ENCODE measurements at places on chromosomes 3 and 15.

- H3K36me3 ChIP-seq = no peaks in the 10 kb centered on the region
- H3K27ac ChIP-seq = no peak overlapping the region
- no peak for DNase-seq
- no peak overlapping the region for H3K4me3 ChIP-seq
- no peaks in the 10 kb centered on the region for H3K27me3 ChIP-seq
Observed at GRCh38 chr3:65583188-65583587, 455.5 kb downstream of the MAGI1 start.

GRCh38 chr3:122356402-122356801 lies 26.6 kb downstream of the MIX23 start:
- H3K27me3 ChIP-seq = no peaks in the 10 kb centered on the region
- no peaks in the 10 kb centered on the region for H3K4me1 ChIP-seq
- no peak overlapping the region for H3K4me3 ChIP-seq
- H3K27ac ChIP-seq = no peak overlapping the region
- peaks cover 2% of the 10 kb centered on the region for H3K36me3 ChIP-seq

GRCh38 chr3:124812291-124813265 lies 74.6 kb downstream of the ITGB5 start:
- peaks cover 3% of the 10 kb centered on the region for H3K4me1 ChIP-seq
- H3K27ac ChIP-seq = no peak overlapping the region
- H3K27me3 ChIP-seq = no peaks in the 10 kb centered on the region
- H3K4me3 ChIP-seq = no peak overlapping the region
- H3K36me3 ChIP-seq = peaks cover 13% of the 10 kb centered on the region

DNA sequence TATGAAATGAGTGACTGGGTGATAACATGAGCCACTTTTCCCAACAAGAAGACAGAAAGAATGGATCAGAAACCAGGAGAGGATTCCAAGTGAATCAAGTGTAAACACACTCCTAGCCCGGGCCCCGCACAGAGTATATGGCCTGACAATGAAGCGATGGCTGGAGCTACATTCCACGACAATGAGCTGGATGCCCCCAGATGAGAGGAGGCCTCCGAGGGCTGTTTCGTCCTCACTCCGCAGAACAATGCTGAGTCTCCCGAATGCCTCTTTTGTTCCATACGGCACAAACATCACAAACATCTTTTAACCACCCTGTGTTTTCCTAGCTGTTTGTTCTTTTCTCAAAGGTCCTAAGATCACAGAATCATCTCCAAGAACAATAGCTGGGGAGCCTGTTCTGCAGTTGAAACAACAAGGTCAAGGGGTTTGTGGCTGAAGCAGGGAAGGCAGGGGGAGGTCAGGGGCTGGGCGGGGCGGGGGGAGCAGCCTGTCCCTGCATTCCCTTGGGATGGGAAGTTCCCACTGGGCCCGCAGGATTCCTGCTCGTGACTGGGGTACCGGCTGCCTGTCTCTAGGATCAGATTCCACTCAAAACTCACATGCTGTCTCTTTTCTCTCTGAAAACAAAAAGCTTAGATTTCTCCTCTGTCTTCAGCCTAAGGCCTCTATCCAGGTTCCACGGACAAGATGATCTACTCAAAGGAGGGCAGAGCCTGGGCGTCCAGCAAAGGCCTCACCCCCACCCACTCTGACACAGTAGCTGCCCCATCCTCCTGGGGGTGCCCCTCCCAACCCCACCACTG lies 151.3 kb downstream of the XXYLT1 start:
- no peak overlapping the region for H3K27ac ChIP-seq
- H3K4me3 ChIP-seq = peak overlapping the region; percentile 37
- peaks cover 22% of the 10 kb centered on the region for H3K4me1 ChIP-seq
- H3K27me3 ChIP-seq = no peaks in the 10 kb centered on the region
- no peaks in the 10 kb centered on the region for H3K36me3 ChIP-seq

DNA sequence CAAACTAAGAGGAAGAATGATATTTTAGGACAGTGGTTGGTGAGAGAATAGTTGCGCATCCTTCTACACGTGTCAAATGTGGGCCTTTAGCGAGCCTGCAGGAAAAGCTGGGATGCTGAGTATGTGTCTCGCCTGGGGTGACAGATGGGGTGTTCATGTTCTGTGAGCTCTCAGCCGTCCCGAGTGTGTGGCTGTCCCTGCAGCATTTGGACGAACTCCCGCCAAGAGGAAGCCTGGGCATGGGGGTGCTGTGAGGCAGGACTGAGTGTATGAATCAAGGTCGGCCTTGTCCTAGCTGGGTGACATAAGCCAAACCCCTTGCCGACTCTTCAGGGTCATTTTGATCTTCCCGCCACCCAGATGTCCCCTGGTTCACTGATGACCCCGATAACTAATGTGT lies 94.8 kb downstream of the CACNA1D start:
- H3K4me1 ChIP-seq = peaks cover 30% of the 10 kb centered on the region
- no peak overlapping the region for H3K27ac ChIP-seq
- H3K4me3 ChIP-seq = no peak overlapping the region
- DNase-seq = no peak

DNA sequence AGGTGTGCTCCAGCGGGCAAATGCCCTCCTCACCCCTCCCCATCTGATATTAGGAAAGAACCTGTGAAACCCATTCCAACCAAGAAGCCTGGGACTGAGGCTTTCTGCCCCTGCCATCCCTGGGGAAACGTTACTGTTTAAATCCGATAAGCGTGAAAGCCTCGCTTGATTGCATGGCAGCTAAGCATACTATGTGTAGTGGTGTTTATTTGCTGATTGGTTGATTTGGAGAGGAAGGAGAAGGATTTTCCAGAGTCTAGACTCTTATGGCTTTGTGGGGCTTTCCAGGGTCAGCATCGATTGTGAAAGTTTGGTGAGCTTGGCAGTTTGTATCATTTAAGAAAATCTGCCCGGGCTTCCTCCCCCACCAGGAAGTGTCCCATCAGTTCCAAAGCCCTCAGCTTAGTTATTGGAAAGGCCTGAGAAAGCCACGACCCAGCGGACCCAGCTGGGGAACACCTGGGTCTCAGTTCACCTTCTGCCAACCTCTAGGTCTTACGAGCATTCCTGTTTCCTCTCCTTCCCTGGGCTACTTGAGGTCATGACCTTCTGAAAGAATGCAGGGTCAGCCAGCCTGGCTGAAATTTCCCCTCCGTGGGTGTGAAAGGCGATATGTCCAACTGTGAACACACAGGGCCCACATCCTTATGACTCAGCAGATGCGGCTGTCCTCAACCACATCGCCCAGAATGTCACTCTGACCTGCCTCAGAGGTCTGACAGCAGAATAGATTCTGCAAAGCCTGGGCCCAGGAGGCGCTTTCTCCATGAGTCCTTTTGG lies 62.8 kb upstream of the HERC1 start:
- no peak overlapping the region for H3K4me3 ChIP-seq
- peaks cover 16% of the 10 kb centered on the region for H3K4me1 ChIP-seq
- no peak overlapping the region for H3K27ac ChIP-seq
- no peaks in the 10 kb centered on the region for H3K27me3 ChIP-seq
- H3K36me3 ChIP-seq = no peaks in the 10 kb centered on the region

DNA sequence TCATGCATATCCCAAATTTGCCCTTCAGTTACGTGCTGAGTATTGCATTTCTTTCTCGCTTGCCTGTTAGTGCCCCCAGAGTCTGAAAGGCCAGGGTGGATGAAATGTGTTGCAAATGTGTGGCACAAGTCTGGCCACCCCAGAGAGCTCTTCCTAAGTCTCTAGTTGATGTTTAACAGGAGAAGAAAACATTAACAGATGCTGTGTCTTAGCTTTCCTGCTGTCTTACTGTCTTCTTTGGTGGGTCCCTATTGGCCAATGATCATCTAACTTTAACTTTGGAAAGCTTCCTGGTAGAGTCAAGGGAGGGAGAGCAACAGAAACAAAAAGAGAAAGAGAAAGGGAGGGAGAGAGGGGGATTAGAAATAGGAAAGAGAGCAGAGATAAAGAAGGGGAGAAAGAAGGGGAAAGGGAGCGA lies 76.7 kb upstream of the P3H2 start:
- no peak for DNase-seq
- H3K36me3 ChIP-seq = no peaks in the 10 kb centered on the region
- no peaks in the 10 kb centered on the region for H3K27me3 ChIP-seq
- no peak overlapping the region for H3K27ac ChIP-seq
- no peaks in the 10 kb centered on the region for H3K4me1 ChIP-seq
- H3K4me3 ChIP-seq = no peak overlapping the region

GRCh38 chr3:28978092-28978491 lies 302.8 kb upstream of the RBMS3 start:
- no peak overlapping the region for H3K27ac ChIP-seq
- no peak overlapping the region for H3K4me3 ChIP-seq
- no peaks in the 10 kb centered on the region for H3K27me3 ChIP-seq
- no peaks in the 10 kb centered on the region for H3K36me3 ChIP-seq
- no peaks in the 10 kb centered on the region for H3K4me1 ChIP-seq
- no peak for DNase-seq

DNA sequence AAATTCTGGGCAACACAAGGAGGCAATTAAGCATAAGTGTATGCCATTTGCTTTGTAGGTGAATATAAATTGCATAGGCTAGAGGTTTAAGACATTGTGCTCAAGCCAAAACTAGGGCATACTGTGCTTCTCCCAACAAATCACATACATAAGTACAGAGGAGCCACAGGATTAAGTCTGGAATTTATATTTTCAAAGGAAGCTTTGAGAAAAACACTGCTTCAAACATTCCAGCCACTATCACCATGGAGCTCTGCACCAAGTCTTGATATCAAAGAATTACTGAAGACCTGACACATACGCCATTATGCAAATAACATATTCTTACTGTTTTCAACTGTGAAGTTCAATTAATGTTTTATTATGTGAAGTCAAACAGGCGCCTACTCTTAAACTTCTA lies 119.4 kb upstream of the NPHP3 start:
- DNase-seq = no peak
- H3K4me1 ChIP-seq = no peaks in the 10 kb centered on the region
- no peak overlapping the region for H3K4me3 ChIP-seq
- no peaks in the 10 kb centered on the region for H3K27me3 ChIP-seq

DNA sequence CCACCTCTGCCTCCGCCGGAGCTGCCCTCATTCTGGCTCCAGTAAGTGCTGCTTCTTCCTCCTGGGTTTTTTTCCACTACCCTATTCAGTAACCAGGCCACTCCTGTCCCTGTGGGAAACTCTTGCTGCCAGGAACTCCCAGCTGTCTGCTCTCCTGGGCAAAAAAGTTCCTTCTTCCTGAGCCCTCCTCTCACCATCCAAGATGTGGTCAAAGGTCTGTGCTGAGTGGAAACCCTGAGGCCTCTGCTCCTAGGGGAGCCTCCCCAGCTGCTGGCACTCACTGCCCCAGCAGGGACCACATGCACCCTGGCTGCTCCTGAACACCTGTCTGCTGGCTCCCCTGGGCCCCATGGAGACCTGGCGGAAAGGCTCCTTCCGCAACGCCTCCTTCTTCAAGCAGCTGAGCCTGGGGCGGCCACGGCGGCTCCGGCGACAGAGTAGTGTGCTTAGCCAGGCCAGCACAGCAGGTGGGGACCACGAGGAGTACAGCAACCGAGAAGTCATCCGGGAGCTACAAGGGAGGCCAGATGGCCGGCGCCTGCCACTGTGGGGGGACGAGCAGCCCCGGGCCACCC lies 454 bp downstream of the C15orf62 start:
- H3K27me3 ChIP-seq = peaks cover 4% of the 10 kb centered on the region
- H3K4me3 ChIP-seq = no peak overlapping the region
- H3K36me3 ChIP-seq = peaks cover 16% of the 10 kb centered on the region
- H3K4me1 ChIP-seq = peaks cover 10% of the 10 kb centered on the region
- H3K27ac ChIP-seq = no peak overlapping the region

DNA sequence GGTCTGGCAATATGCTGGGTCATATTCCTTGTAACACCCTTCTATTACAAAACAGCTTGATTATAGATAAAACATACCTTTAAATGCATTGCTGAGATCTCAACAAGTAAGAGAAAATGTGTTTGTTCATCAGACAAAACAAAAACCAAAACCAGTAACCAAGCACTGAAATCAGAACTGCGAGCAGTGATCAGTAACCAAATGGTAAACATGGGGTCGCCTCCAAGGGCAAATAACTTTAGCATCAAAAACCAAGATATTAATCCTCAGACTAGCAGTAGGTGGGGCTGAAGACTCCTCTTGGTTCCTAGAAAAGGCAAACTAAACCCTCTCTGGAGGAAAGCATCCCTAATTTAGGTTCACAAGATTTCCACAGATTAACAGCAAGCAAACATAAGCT lies 6.6 kb upstream of the HESX1 start:
- no peak overlapping the region for H3K4me3 ChIP-seq
- H3K27me3 ChIP-seq = no peaks in the 10 kb centered on the region
- no peak overlapping the region for H3K27ac ChIP-seq
- no peak for DNase-seq
- no peaks in the 10 kb centered on the region for H3K4me1 ChIP-seq

- H3K27ac ChIP-seq = no peak overlapping the region
- DNase-seq = no peak
- H3K36me3 ChIP-seq = no peaks in the 10 kb centered on the region
Observed at GRCh38 chr15:87523516-87523915, 733.0 kb downstream of the NTRK3 start.

DNA sequence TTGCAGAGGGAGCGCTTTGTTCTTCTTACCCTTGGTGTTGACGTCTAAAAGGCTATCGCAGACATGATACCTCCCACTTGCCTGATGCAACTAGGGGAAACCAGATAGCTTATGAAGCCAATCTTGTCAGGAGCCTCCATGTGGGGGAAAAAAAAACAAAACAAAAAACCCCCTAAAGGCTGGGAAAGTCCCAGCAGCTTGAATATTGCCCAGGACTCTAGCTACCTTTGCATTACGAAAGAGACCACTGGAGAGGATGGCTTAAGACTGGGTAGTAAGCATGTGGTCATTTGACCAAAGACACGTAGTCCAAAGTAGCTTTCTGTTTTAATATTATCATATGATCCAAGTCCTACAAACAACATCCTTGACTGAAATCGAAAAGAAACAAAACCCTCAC lies 120.7 kb upstream of the WNT5A start:
- no peaks in the 10 kb centered on the region for H3K27me3 ChIP-seq
- no peak overlapping the region for H3K4me3 ChIP-seq
- no peaks in the 10 kb centered on the region for H3K4me1 ChIP-seq
- no peaks in the 10 kb centered on the region for H3K36me3 ChIP-seq
- DNase-seq = no peak
- no peak overlapping the region for H3K27ac ChIP-seq

- H3K36me3 ChIP-seq = no peaks in the 10 kb centered on the region
- H3K4me3 ChIP-seq = no peak overlapping the region
- H3K27ac ChIP-seq = no peak overlapping the region
- H3K27me3 ChIP-seq = no peaks in the 10 kb centered on the region
- no peak for DNase-seq
Observed at GRCh38 chr3:117483839-117484238, 774.3 kb downstream of the TUSC7 start.

DNA sequence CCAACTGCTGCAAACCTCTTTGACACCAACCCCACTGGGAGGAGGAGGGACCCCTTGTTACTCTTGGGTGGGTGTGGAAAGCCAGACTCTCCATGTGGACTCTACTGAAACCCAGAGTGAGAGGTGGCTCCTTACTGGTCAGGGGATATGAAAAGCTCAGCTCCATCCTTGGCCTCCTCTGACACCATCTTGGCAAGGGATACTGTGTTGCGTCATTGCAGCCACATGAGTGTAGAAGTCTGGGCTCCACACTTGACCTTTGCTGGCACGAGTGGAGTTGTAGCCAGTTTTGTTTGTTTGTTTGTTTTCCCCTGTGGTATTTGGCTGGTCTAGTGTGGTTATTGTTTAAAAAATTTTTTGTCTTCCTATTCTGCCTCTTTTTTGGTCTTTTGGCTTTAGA lies 289.1 kb downstream of the GAP43 start:
- no peak overlapping the region for H3K27ac ChIP-seq
- H3K27me3 ChIP-seq = no peaks in the 10 kb centered on the region
- no peak overlapping the region for H3K4me3 ChIP-seq
- H3K4me1 ChIP-seq = peaks cover 5% of the 10 kb centered on the region
- no peaks in the 10 kb centered on the region for H3K36me3 ChIP-seq

Data from neuronal stem cell (in vitro differentiated cells).